ENCODE measurements at places on chromosomes 5 and 9.

DNA sequence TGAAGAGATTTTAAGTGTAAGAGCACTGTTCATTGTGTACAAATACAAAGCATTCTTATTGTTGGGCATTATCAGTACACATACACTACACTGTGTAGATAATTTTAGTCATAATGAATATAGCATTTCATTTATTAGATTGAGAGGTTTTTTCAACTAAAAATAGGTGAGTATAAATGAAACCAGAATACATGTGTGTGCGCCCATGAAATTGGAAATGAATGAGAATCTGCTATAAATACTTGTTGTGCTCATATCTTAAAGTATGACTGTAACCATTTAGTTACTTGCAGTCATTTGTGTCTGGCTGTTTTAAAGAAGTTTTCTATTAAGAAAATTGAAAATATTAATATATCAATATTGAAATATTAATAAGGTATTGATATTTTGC is 189.0 kb upstream of the MEF2C start:
- no peak for DNase-seq

- DNase-seq, result peak; percentile 26
Observed at GRCh38 chr5:86971034-86971571, 296.6 kb upstream of the RASA1 start.

GRCh38 chr9:97802276-97802675 is 50.8 kb upstream of the FOXE1 start:
- no peak for DNase-seq

- no peak for DNase-seq
Observed at GRCh38 chr9:2086116-2086515, 71.0 kb downstream of the SMARCA2 start.

GRCh38 chr9:70006306-70006705 is 37.3 kb upstream of the MAMDC2 start:
- DNase-seq, result no peak

- no peak for DNase-seq
Observed at GRCh38 chr9:131329241-131329641, 39.7 kb downstream of the PLPP7 start.

- peak; percentile 83 for DNase-seq
Observed at GRCh38 chr5:10699281-10699874, 61.7 kb downstream of the DAP start.

GRCh38 chr5:63249960-63250359 is 671.3 kb downstream of the LRRC70 start:
- no peak for DNase-seq

Measured in OCI-LY7 (cell line).